ENCODE measurements at places on chromosomes 2 and 18.

- DNase-seq = peak; percentile 66
Measured at GRCh38 chr2:97739893-97740245, 26.5 kb downstream of the ZAP70 start.

DNA sequence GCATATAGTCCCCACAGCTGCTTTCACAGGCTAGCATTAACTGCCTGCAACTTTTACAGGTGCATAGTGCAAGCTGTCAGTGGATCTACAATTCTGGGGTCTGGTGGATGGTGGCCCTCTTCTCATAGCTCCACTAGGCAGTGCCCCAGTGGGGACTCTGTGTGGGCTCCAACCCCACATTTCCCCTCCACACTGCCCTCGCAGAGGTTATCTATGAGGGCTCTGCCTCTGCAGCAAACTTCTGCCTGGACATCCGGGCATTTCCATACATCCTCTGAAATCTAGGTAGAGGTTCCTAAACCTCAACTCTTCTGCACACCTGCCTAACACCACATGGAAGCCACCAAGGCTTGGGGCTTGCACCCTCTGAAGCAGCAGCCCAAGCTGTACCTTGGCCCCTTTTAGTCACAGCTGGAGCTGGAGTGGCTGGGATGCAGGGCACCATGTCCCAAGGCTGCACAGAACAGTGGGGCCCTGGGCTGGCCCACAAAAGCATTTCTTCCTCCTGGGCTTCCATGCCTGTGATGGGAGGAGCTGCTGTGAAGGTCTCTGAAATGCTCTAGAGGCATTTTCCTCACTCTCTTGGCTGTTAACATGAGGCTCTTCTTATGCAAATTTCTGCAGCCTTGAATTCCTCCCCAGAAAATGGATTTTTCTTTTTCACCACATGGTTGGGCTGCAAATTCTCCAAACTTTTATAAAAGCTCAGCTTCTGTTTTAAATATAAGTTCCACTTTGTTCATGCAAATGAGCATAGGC, 59.3 kb downstream of the KDM3A start:
- DNase-seq = no peak

DNA sequence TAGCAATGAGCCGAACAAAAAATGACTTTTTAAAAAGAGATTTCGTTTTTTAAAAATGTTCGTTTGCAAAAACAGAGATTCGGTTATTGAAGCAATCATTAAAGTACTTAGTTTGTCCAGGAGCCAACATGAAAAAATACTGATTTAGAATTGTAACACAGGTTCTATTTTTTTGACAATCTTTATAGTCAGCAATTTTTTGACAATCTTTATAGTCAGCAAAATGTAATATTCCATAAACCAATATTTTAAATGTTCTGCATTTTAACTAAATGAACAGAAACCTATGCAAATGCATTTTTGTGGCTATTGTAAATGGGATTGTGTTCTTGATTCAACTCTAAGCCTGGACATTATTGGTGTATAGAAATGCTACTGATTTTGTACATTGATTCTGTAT, 161.8 kb downstream of the DSEL start:
- DNase-seq = no peak

DNA sequence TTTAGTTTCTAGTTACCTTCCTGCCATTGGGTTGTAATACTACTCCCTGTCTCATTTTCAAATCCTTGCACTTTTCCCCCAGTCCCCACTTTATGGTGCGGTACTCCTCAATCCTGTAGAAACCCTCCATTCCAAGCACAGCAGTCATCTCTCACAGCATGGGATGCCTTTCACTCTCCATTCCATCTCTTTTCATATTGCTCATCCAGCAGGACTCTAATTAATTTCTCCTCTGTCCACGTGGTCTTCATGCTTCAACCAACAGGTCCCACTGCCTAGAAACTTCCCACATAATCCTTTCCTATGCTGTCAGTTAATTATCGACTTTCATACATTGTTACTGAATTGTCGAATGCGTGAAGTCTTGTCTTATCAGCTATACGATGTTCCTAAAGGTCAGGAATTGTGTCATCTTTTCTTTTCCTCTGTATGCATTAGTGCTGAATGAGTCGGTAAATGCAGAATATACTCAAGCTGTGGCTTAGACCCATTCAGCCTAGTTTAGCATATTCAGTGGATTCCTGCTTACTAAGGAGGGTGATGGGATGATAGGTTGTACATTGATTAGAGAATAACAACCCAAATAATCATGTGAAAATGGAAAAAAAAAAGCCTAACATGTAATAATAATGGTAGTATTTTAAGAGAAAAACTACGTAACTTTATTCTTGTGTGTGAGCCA, 89.7 kb downstream of the CRIM1 start:
- DNase-seq = no peak

DNA sequence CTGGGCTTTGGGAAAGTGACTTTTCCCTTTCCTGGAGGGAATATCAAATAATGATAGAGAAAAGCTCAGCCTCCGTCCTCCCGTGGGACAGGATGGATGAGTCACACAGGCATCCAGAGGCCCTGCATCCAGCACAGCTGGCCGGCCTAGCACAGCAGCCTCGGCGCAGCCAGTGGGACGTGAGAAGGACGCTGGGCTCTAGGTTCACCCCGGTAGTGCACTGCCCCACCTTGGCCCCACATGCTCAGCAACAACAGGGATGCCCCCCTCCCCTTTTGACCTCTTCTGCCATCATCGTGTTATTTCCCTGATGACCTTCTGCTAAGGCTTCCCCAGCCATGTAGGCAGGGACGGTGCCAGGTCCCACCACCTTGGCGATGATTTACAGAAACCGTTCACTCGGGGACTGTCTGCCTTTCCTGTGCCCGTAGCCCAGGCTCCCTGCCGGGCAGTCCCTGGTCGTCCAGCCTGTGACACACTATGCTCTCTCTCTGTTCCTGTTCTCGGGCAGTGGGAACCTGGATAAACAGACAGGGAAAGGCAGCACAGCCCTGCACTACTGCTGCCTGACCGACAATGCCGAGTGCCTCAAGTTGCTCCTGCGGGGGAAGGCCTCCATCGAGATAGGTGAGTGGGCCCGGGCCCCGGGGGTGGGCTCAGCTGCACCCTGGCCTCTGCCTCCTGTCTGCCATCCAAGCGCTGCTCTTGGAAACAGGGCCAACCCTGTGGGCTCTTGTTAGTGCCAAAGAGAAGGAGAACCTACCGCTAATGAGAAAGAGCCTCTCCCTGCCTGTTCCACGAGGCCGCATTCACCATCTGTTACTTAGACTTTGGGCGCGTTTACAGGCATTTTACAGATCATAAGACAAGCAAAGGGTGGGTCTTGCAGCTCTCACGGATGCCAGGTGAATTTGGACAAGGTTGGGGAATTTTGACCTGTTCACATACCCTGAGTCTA, 44.6 kb downstream of the ITGB1BP1 start:
- DNase-seq = no peak

DNA sequence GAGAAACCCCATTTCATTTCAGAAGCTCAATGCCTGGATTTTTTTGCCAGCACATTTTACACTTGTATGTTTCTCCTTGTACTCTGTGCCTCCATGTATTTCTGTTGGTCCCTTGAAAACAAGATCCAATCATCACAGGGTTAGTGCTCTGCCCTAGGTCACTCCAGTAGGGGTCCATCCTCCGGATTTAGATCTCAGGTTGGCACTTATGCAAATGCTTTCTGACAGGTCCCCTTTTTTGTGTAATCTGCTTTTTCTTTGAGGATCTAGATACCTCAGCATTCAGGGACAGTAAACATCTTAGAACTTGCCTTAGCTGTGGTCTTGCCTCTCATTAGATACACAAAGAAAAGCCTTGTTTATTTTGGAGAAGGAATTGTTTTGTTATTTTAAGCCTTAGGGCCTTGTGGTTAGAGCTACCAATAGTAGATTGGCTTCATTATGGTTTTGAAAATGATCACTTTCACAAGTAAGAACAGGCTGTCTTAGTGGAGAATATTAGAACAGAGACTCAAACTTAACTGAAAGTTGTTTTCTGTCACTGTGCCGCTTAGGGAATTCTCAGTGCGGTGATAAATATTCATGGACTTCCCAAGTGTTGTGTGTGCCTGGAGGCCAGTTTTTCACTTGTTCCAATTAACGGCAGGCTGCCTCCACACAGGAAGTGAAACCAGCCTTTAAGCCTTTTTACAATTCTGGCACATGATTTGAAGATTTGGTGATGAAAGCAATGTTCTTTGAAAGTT, 7.8 kb downstream of the MERTK start:
- DNase-seq = no peak

DNA sequence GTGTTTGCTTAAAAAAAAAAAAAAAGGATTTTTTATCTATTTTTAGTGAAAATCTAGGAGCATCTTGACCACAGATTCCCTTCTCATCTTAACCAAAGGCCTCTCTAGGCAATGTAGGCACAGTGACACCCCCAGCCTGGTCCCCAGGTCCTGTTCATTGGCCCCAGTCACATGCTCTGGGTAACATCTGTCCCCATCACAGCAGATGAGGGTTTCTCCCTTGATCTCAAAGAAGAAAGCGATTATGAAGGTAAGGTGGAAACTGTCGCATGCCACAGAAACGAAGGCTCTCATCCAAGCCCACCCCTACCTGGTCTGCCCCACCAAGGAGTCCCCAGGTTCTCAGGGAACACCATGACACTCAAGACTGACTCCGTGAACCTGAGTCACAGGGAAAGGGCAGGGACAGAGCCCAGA, 4.7 kb downstream of the HS6ST1 start:
- DNase-seq = no peak

DNA sequence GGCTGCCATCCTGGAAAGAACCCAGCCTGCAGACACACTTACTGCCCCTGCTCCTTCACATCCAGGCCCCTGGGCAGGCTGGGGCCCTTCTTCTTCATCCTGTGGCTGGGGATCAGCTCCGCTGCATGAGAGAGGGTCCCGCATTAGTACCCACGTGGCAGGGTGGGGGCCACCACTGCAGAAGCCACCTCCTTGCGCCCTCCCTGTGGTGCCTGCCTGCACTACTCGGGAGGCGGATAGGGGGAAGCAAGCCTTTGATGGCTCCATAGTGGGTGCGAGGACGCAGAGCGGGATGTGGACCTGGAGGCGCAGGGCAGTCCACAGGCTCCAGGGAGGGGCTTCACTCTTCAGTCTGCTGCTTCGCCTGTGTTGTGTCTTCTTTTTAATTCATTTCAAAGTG, 46.7 kb downstream of the GPC1 start:
- peak; percentile 43 for DNase-seq

GRCh38 chr2:9308186-9308955, 101.8 kb downstream of the ASAP2 start:
- no peak for DNase-seq

DNA sequence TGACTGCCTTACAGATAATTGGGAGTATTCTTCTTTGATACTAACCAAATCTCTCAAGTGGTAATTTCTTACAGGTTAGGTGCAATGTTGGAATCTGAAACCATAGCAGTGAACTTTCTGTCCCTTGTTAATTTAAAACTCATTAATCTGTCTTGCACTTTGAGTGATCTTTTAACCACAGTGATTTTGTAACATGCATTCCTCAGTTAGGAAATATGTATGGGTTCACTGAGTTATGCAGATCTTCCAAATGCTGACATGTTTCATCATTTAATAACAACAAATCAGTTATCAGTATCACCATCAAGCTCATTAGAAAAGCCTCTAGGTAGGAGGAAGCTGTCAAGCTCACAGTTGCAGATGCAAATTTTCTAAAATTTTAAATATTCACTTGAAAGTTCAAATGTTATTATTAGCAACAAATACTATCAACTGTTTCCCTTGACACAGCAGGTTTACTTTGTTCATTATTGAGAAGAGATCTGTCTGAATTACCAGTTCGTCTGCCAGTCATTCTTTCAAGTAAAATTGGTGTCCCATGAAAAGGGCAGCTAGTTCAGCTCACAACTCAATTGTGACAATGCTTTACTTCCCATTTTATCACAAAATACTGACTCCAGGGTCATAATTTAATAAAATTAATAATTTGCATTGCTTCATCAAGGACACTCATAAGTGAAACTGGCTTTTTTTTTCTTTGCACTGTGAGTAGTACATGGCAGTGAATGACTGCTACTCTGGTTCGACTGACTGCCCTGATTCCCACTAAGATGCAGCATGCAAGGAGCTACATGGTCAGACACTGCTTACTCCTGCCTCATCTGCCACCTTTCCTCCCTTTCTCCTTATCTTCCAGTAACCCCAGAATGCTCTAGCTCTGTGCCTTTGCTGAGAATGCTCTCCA, 31.6 kb downstream of the SUCLG1 start:
- no peak for DNase-seq

DNA sequence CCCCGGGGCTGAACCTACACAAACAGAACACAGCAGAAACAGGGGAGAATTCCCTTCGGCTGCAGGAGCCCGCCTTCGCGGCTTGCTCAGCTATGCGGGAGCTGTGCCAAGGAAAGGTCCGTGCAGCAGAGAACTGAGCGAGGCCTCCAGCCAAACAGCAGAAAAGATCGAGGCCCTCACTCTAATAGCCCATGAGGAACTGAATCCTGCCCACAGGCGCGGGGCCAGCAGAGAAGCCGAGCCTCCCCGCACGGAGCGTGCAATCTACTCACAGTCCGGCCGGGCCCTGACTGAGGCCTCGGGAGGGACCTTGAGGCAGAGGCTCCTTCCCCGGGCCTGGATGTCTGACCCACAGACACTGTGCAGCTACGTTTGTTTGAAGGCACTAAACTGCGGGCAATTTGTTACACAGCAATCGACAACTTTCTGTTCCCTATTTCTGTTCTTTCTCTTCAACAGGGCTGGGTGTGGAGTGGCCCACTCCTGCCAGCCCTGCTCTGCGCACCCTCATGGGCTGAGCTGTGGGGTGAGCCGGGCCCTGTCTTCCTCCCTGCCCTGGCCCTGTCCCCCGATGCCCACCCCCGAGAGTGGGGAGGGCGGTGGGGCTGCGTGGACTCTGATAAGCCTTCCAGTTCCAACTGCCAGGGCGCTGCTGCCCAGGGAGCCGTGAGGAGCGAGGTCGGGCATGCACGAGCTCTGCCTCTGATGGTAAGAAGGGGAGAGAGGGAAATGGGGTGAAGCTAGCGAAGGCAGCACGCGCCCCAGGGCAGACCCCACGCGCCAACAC, 13.7 kb downstream of the HES6 start:
- DNase-seq = no peak

GRCh38 chr2:231037202-231037730, at the start of gene C2orf72:
Gene C2orf72 (plus strand): TSS chr2:231037523. CDS start chr2:231037566, 43 bp downstream.
- DNase-seq = no peak

DNA sequence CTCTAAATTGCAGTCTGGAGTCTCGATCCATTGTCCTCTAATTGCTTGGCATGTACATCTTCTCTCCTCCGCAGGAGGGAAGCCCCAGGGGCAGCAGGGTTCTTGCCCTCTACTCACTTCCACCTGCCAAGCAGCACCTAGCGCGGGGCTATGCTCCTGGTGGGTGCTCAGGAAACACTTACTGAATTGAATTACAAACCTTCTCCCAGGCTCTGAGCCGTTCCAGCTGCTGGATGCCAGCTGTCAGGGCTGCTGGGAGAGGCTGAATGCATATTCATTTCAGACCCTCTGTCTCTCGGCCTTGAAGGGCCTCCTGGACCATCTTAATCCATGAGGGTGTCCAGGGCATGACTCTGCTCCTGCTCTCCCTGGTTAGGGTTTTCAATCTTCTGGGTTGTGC, 94.0 kb downstream of the CELF4 start:
- DNase-seq = no peak

- no peak for DNase-seq
Measured at GRCh38 chr2:42909966-42910365, 117.6 kb upstream of the HAAO start.

GRCh38 chr18:75439348-75439747, 11.8 kb upstream of the SMIM21 start:
- DNase-seq = no peak
